ENCODE measurements at places on chromosomes 16 and 17. TPM values are rescaled to one million over a fixed set of nuclear protein-coding genes. Genes with fewer than 3 reads are reported as not detected.

The NUDT7 gene
- 11.6 TPM for total RNA-seq

The SOX9 gene
- total RNA-seq = 3.2 TPM

The GRAPL gene
- total RNA-seq = 2.6 TPM

The OR2C1 gene
- 0.85 TPM for total RNA-seq

The ASPHD1 gene
- total RNA-seq = 0.16 TPM

The MT1H gene
- not detected for total RNA-seq

The IGF2BP1 gene
- 2.9 TPM for total RNA-seq

The CD300H gene
- total RNA-seq = not detected

The FAM117A gene
- total RNA-seq = 6.2 TPM

The ITGAX gene
- 2.2 TPM for total RNA-seq

The CCL3 gene
- 3.6 TPM for total RNA-seq

The FBXO31 gene
- 15.0 TPM for total RNA-seq

The EVPL gene
- total RNA-seq = 12.5 TPM

The BICDL2 gene
- 7.2 TPM for total RNA-seq

The ATP1B2 gene
- total RNA-seq = 4.9 TPM

The FBXL16 gene
- total RNA-seq = 0.26 TPM

The RHBDF1 gene
- total RNA-seq = 34.7 TPM

The SLC38A8 gene
- not detected for total RNA-seq

The MT4 gene
- total RNA-seq = not detected

The RHBDL3 gene
- total RNA-seq = 1.9 TPM

DNA sequence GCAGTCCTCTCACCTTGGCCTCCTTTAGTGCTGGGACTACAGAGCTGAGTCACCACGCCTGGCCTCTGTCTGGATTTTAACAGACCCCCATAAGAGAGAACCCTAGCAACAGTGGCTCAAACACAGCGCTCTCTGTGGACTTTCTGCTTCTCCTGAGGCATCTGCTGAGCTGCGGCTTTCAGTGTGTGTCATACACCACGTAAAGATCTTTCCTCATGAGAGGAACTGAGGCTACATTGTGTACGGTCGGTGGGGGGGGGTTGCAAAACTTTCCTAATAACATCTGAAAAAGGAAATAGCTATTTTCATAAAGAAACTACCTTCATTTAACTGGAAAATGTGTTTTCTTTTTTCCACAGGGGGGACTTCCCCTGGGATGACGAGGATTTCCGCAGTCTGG, 32.9 kb downstream of the DEF8 start:
- no peak for DNase-seq

GRCh38 chr17:66965801-66966262, 1.3 kb downstream of the CACNG4 start:
- no peak for DNase-seq

GRCh38 chr16:73232555-73233328, 184.8 kb upstream of the ZFHX3 start:
- peak; percentile 47 for DNase-seq

GRCh38 chr17:50196826-50197225, 4.6 kb downstream of the COL1A1 start:
- DNase-seq = no peak

DNA sequence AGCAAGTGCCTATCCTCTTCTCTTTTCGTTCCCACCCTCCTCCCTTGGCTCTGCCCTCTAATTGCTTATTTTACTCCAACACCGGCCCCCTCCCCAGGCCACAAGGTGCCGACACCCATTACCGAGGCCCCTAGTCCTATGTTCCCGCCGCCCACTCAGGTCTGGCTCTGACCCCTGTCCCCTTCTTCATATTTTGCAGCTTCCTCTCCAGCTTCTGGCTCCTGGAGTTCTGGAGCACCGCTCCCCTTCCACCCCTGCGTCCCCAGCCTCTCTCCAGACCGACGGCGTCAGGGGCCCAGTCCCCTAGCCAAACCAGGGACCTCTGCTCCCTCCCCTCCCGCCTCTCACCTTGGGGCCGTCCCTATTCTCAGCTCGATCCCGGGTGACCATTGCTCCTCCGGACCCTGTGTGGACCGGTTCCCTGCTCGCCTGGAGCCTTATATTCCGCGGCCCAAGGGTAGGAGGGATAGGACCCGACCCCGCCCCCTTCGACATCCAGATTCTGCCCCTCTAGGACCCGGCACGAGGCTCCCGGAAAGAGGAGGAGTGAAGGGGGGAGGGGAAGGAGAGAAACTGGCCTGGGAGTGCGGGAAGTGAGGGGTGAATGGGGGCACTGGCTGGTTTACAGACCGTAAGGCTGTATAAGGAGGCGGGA, at the start of gene HES7:
Gene HES7 (minus strand): TSS at position 412 of the 655 bp plus-strand sequence. CDS start 22 bp downstream, at position 390.
- no peak for DNase-seq

- peak; percentile 80 for DNase-seq
These were observed at the start of gene ERN1 for GRCh38 chr17:64129765-64130558. Gene ERN1 (minus strand): TSS chr17:64130144. CDS start chr17:64130029, 115 bp downstream.

DNA sequence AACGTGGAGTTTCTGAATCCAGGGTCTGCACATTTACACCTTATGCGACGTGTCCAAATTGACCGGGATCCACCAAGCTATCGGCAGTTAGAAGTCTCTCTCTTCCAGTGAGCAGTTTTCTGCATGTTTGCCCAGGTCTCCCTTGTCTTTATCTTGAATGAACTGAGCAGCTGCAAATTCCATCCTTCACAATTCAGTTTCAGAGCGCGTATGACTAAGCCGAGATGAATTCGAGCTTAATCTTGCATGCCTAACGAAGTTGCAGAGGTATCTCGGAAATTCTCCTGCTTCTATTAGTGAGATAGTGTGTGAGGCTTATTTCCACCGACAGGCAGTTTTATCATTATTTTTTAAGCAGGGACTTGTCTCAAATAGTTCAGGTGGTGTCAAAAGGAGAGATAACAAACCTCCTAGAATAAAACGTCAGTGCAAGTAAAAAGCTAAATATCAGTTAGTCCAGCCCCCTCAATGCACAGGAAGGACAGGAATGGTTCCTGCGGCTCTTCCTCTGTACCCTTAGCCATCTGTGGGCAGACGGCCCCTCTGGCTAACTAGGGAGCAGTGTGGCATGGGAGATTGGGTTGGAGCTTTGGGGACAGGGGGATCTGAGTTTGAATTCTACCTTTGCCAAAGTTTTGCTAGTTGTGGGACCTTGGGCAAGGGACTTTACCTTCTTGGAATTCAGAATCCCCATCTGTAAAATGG, 93.0 kb upstream of the GPR139 start:
- DNase-seq = no peak

- no peak for DNase-seq
These were observed 41.8 kb downstream of the NOL11 start for GRCh38 chr17:67759355-67760171.

- no peak for DNase-seq
These were observed 46.8 kb downstream of the BRIP1 start for GRCh38 chr17:61816538-61816937.

GRCh38 chr16:80082906-80083305, 457.9 kb upstream of the DYNLRB2 start:
- no peak for DNase-seq

GRCh38 chr16:74748616-74749026, 26.0 kb downstream of the FA2H start:
- DNase-seq = no peak

DNA sequence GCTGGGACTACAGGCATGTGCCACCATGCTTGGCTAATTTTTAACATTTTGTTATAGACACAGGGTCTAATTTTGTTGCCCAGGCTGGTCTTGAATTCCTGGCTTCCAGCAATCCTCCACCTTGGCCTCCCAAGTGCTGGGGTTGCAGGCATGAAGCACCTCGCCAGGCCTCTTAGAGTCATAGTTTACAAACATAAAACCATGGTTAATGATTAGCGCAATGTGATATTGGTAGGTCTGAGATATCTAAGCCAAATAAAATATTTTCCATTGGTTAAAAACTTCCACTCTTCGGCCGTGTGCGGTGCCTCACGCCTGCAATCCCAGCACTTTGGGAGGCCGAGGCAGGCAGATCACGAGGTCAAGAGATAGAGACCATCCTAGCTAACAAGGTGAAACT, 16.6 kb downstream of the TXNDC11 start:
- no peak for DNase-seq

GRCh38 chr16:46899443-46900143, 15.4 kb downstream of the GPT2 start:
- no peak for DNase-seq

DNA sequence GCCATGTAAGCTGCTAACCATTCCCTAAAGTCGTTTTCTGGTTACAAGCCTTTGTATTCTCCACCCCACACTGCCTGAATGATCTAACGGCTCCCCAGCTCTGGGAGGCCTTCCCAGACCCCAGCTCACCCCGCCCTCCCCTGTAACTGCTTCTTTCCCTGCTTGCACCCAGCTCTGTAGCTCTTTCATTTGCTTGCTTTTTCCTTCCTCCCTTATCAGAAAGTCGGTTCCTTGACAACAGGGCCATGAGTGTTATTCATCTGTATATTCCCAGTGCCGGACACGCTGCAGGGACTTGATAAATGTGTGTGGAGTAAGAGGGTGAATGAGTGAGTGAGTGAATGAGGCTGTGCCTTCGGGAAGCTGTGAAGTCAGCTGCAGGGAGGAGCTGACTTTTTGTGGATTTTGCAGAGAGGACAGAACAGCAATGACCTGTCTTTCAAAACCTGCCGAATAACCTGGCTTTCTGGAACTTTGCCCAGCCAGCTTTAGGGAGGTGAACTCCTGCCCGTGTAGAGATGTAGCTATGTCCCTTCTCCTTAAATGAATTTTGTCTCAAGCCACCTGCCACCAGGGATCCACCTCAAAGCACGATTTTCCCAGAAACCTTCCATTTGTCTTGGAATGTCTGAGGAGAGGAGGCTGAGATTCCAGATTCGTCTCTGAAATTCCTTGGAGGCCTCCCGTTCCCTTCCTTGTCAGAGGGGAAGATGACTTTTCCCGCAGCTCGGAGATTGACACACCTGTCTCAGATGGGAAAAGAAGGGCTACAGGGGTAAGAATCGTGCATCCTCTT, 20.0 kb upstream of the CACNG4 start:
- DNase-seq = no peak

DNA sequence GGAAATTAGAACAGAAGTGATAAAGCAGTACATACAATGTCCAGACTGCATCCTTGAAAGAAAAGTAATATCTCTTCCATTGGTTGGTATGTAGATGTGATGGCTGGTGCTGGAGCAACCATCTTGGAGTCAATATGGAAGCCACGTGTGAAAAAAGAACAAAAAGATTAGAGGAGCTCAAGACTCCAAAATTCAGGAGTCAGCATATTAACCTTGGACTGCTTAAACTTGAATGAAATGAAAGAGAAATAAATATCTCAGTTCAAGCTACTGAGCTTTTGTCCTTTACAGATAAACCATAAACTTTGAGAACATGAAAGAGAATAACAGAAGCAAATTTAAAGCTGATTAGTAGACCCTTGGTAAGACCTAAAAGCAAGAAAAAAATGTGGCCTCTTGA, 197.9 kb downstream of the HS3ST3B1 start:
- DNase-seq = no peak

DNA sequence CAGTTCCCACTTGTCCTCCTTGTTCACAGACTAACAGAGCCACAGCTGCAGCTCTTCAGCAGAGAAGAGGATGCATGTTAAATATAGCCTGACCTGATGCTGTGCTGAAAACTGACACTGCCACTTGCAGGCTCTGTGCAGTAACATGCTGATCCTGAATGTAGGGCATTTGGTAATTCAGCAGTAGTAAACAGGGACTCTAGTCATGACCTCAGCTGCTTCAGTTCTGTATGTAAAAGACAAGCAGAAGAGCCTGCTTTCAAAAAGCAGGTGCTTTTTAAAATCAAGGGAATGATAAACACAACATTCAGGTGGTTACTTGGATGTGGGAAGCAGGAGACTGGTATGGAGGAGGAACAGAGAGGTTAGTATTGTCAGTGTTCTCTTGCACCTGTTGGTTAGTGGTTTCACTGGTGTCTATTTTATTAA, 33.8 kb downstream of the ESRP2 start:
- DNase-seq = no peak

- DNase-seq = no peak
These were observed 29.1 kb downstream of the TMEM100 start for GRCh38 chr17:55693254-55694216.

- DNase-seq = no peak
These were observed 12.1 kb upstream of the DCAF7 start for GRCh38 chr17:63537991-63538692.

GRCh38 chr17:1385861-1386260, 14.2 kb downstream of the YWHAE start:
- DNase-seq = no peak

GRCh38 chr17:76492123-76492988, 8.9 kb downstream of the RHBDF2 start:
- no peak for DNase-seq

GRCh38 chr17:82662711-82663261, 14.5 kb upstream of the WDR45B start:
- no peak for DNase-seq

- no peak for DNase-seq
These were observed 4.5 kb downstream of the PCGF2 start for GRCh38 chr17:38743556-38744171.

DNA sequence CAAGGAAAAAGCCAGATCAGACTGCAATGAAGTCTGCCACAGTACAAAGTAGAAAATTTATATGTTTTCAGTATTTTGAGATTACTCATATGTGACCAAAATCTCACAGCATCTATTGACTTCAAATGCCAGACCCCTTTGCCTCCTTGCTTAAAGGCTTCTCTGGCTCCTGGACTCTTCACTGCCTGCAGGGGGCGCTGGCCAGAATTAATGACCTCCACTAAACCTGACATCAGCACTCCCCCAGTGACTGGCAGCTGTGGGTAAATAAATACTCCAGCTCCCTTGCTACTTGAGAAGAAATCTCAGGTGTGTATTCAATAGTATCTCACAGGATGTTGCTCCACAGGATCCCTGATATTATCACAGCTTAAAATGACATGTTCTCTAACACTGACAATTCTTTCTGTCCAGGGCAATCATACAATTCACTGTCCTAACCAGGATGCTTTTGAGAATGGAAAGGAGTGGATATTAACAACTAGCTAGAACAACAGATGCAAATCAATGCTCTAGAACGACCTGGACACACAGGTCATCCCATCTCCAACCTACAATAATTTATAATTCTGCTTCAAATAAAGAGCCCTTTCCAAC, 4.0 kb downstream of the BECN1 start:
- no peak for DNase-seq

GRCh38 chr16:79362300-79362970, 238.1 kb downstream of the MAF start:
- no peak for DNase-seq

GRCh38 chr17:29557085-29557738, 9.6 kb downstream of the ABHD15 start:
- DNase-seq = no peak

DNA sequence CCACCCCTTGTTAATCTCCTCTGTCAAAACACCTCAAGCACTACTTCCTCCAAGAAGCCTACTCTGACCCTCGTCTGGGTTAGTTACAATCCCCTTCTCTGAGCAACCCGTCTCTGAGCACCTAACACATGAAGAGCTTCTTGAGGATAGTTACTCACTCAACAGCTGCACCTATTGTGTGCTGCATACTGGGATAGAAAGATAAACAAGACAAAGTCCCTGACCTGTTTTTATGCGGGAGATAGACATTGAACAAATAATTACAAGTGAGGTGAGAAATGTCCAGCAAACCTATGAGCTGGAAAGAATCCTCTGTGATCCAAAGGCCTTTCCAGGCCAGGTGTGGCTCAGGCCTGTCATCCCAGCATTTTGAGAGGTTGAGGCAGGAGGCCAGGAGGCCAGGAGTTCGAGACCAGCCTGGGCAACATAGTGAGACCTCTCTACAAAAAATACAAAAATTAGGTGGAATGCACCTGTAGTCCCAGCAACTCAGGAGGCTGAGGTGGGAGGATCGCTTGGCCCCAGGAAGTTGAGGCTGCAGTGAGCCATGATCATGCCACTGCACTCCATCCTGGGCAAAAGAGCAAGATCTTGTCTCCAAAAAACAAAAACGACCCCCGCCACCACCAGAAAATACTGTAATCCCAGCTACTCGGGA, 5.5 kb upstream of the ZNF771 start:
- no peak for DNase-seq

GRCh38 chr17:78400581-78401240, 22.3 kb downstream of the PGS1 start:
- no peak for DNase-seq

Data from urinary bladder (tissue), 4 donors.